ENCODE measurements at places on chromosomes 2 and 18.

DNA sequence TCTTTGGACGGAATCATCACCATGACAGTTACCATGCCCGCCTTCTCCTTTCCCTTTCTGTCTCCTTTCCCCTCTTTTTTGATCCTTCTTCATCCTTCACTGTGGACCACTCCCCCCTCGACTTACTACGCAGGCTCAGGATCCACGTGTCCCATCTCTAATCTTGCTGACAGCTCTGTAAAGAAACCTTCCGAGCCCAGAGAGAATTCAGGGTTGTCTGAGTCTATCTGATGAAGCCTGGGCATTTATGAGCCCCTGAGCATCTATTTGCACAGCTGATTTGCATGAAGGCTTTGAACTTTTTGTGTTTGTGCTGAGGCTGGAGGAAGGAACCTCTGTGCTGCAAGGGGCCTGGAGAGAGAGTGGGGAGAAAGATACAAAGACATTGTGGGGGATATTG is 50.7 kb downstream of the CIB4 start:
- DNase-seq: no peak

- DNase-seq: no peak
Measured at GRCh38 chr2:26246818-26247217, 2.1 kb downstream of the HADHB start.

DNA sequence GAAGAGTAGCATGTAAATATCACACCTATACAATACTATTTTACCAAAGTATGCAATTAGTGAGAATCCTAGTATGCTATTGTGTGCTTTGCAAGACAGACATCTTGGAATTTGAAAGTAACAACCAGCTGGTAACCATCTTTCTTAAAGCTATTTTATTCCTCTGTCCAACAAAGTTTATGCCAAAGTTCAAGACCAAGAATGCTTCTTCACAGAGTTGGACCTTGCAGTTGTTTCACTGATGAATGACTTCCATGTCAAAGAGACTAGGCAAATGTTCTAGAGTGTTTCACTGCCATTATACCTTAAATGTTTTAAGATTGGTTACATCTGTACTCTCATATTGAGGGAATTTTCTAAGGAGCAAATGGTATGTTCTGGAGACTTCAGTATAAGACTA is 215.2 kb upstream of the CRIM1 start:
- no peak for DNase-seq

GRCh38 chr2:199743415-199744120 is 107.4 kb downstream of the FTCDNL1 start:
- DNase-seq: no peak

DNA sequence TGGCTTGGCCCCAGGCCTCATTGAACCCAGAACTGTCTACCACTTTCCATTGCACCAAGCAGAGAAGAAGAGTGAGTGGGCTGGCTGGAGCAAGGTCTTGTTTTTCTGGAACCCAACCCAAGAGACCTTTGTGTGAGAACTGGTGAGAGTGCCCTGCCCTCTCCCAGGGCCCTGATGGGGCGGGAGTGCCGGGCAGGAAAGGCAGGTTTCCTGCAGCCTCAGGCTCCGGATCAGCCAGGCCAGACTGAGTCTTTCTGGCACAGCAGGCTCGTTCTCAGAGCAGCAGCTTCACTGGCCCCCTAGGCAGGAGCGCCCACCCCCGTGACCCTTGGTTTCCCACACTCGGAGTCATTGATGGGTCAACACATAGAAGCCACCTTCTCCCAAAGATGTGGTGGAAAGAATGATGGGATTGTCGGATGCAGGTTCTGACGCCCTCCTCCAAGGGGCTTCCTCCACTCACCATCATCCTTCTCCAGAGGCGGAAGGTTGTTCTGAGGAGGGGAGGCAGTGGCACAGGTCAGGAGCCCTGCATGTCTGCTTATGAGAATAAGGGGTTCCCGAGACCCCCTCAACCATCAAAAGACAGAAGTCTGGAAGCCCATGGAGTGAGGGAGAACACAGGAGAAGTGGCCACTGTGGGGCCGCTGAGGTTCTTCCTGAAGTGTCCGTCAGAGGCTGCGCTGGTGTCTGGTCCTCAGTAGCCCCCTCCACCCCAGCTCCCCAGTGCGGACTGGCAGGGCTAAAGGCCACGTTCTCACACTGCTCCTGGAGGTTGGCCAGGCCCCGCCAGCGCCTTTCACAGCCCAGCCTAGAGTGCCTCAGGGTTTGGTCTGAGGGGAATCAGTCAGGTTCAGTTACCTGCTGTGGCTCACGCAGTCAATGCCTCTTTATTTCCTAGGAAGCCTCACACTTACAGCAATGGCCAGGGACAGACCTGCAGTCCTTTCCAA is 62.8 kb upstream of the LAPTM4A start:
- DNase-seq: no peak

GRCh38 chr2:192245329-192245728 is 50.6 kb upstream of the TMEFF2 start:
- no peak for DNase-seq

DNA sequence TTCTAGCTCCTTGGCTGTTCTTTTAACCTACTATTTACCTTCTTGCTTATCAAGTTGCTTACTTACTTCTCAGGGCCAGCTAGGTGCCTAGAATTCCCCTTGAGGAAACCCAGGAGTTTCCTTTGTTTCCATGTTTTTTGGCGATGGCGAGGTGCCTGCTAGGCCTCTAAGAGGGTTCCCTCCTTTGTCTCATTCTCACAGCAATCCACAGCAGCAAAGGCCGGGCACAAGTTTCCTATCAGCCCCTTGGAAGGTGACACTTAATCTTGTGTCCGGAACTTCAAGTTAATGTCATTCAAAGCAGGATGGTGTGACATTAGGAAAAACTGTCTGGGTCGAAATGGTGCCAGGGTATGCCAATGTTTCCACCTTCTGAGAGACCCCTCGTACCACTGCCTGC is 101.9 kb upstream of the EPC2 start:
- no peak for DNase-seq

DNA sequence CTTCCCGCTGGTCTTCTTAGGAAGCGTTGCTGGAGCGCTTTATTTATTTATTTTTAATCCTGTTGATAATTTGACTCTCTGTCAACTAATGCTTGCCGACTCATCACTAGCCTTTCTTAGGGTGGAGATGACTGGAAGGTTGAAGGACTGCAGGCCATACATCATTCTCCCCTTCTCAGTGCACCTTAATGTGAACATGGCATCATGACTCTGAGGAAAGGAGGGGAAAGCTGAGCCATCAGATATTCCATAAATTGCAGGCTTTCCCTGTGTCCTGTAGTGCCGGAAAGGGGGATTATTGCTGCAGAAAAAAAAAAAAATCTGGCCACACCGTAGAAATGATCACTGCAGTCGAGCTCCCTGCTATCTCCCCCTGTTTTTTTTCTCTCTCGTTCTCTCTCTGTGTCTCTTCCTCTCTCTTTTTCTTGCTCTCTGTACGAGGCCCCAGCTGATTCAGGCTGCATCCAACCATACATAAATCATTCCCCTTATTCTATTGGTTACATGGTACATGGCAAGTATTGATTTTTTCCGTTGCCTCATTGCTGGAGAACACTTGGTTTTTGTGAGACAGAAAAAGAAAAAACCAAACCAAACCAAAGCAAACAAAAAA is 125.8 kb upstream of the EFEMP1 start:
- no peak for DNase-seq

- no peak for DNase-seq
Measured at GRCh38 chr2:146143971-146144370, 1624.1 kb upstream of the ZEB2 start.

DNA sequence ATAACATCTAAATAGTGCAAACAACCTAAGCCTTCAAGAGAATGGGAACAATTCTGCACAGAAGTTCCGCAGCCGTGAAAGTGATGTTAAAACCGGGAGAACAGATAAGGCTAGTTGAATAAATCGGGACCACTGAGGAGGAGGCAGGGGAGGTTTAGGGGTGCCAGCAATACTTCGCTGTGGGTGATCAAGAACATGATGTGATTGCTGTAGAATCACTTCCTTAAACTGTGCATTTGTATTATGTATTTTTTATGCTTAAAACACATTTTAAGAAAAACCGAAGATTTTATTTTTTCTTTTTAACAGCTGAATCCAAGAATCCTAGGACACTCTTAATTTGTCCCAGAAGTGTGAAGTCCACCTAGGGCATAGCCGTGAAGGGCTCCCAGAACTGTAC is 33.6 kb downstream of the TTC32 start:
- DNase-seq: no peak

DNA sequence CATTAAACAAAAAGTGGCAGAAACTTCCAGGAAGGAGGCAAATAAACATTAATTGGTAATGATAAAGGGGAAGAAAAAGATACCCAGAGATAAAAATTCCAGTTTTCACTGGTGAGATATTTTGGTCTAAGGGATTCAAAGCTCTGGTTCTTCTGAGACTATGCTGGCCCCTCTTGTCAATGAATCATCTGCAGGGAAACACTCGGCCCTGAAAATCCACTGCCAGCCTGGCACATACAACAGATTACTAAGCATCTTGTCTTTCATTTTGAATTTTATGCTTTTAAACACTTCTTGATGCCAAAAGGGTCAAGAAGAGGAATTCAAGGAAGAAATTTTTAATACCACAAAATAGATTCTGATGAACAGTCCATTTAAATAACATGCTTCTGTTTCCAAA is 1603.8 kb upstream of the ZEB2 start:
- DNase-seq: no peak

GRCh38 chr2:173048522-173048896 is 27.1 kb upstream of the MAP3K20 start:
- no peak for DNase-seq

DNA sequence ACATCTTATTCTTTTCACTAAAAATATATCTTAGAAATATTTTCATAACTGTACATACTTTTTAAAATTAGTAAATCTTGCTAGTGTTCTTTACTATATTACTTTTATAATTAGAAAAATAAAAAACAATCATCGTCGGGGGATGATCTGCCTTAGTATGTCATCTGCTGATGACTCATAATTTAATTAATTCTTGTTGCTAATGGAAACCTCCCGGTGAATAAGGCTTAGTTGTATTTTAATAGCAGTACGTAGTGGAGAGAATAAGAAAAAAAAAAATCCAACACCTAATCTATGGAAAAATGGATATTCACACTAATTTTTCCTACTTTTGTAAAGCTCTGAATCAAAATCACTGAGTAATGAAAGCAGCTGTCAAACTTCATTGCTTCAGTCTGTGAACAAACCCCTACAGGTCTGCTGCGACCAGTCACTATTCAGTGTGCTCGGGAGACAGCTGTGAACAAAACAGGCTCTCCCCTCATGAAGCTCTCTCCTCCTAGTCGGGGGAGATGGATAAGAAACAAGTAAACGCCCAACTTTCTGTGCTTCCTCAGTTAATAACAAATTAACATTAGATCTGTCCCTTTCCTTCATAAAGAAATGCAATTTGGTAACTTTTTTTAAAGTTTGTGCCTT is 97.4 kb upstream of the UPP2 start:
- no peak for DNase-seq

GRCh38 chr2:187549193-187549592 is 5.0 kb downstream of the TFPI start:
- DNase-seq: no peak

- no peak for DNase-seq
Measured at GRCh38 chr18:55706898-55707297, 118.9 kb upstream of the TCF4 start.

- no peak for DNase-seq
Measured at GRCh38 chr2:168666339-168666738, 136.1 kb upstream of the NOSTRIN start.

DNA sequence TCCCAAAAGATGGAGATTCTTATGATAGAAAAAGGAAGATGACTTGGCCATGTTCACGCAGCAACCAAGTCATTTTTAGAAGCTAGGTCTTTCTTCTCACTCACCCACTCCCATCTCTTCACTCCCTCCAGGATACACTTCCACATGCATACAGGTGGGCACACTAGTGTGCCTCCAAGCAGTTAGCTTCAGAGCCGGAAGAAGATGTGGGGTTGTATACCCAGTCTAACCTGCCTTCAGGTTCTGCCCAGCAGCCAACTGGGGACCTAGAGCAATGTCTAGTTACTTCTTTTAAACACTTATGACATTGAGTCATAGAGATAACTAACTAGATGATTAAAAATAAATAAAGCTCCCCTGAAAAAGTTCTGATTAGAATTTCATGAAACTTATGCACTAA is 21.8 kb upstream of the TANK start:
- no peak for DNase-seq

DNA sequence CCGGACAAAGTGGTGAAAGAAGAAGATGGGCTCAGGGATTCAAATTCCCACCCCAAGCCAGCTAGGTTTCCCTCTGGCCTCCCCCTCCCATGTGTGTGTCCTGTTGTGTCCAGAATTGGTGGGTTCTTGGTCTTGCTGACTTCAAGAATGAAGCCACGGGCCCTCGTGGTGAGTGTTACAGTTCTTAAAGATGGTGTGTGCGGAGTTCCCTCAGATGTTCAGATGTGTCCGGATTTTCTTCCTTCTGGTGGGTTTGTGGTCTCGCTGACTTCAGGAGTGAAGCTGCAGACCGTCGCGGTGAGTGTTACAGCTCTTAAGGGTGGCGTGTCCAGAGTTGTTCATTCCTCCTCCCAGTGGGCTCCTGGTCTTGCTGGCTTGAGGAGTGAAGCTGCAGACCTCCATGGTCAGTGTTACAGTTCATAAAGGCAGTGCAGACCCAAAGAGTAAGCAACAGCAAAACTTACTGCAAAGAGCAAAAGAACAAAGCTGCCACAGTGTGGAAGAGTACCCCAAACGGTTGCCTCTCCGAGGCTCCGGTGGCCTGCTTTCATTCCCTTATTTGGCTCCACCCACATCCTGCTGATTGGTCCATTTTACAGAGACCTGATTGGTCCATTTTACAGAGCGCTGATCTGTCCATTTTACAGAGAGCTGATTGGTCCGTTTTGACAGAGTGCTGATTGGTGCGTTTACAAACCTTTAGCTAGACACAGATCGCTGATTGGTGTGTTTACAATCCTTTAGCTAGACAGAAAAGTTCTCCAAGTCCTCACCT is 37.7 kb upstream of the KLF11 start:
- DNase-seq: no peak

- no peak for DNase-seq
Measured at GRCh38 chr2:20071397-20072383, 20.3 kb upstream of the LAPTM4A start.

GRCh38 chr2:189553504-189554088 is 27.0 kb downstream of the SLC40A1 start:
- no peak for DNase-seq

DNA sequence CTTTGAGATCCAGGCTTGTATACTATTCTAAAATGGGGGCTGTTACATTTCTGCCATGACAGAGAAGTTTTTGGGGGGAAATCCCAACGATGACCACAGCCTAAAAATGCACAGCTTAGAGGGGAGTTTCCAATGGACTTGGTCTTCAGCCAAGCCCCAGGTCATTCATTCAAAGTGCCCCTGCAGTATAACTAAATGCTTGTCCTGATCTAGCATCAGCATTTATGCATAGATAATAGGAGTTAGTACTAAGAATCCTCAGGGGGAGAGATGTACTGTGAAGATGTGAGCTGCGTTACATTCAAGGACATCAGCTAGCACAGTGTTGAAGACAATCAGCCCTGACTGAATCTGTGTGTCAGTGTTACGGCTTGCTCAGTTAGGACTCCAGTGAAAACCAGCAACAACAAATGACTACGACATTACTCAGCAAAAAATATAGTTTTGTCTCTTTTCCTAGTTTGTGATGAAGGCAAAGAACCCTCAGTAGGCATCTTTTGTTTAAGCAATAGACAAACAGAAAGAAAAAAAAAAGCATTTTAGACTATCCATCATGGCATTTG is 160.9 kb downstream of the ZEB2 start:
- no peak for DNase-seq

Measured in KG1 (cell line).